Dermis blood vessel endothelial cell (primary cell): ENCODE measurements at places on chromosomes 7 and 10. TPM values are rescaled to one million over a fixed set of nuclear protein-coding genes. Genes with fewer than 3 reads are reported as not detected.

DNA sequence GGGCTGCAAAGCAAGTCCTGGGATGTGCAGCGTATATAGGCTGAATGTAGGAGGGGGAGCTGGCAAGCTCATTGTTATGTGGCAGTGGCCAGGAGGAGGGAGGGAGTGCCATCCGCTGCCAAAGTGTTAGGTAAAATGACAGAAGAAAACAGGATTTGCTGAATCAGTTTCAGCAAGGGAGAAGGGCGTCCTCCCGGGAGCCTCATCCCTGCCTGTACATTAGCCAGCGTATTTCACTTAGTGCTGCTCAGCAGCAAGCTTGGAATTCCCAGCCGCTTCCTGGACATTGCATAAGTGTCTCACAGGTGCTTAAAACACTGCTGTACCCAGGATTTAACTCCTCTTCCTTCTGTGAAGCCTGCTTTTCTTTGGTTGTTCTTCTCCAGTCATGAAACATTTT lies 2.5 kb downstream of the NIPSNAP2 start:
- DNase-seq: no peak

The LIPJ gene
- not detected in 2 replicates for total RNA-seq

DNA sequence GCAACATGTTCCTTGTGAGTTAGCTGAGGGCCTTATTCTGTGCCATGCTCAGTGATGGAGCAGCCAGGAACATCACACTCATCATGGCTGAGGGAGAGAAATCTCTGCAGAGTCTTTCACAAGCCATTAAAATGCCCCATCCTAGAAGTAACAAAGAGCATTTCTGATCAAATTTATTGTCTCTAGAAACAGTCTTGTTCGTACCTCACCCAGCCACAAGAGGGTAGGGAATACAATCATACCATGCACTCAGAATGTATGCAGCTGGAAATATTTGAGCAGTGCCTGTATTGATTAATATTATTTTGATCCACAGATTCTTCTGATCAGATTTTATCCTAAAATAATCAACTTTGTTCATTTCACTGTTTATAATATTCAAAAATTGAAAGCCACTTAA lies 17.3 kb downstream of the VPS26A start:
- DNase-seq: no peak

GRCh38 chr7:94041529-94041928 lies 37.4 kb upstream of the BET1 start:
- DNase-seq: peak; percentile 58

DNA sequence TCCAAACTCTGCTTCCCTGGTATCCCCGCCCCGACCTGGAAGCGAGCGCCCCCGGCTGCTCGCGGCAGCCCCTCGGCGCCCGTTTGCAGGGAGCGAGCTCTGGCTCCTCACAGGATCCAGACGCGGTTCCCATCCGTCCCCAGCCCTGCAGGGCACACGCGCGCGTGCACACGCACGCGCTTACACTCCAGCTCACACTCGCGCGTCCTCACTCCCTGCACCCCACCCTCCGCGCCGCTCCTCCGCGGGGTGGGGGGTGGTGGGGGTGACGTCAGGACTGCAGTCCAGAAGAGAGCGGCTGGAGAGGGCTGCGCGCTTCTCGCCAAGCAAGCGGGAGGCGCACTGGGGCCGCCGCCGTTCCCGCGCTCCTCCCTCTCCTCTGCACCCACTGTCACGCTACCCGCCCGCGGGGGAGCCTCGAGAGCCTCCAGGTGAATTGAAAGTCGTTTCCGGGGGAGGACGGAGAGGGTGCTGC lies 255.6 kb downstream of the OTUD1 start:
- DNase-seq: no peak

DNA sequence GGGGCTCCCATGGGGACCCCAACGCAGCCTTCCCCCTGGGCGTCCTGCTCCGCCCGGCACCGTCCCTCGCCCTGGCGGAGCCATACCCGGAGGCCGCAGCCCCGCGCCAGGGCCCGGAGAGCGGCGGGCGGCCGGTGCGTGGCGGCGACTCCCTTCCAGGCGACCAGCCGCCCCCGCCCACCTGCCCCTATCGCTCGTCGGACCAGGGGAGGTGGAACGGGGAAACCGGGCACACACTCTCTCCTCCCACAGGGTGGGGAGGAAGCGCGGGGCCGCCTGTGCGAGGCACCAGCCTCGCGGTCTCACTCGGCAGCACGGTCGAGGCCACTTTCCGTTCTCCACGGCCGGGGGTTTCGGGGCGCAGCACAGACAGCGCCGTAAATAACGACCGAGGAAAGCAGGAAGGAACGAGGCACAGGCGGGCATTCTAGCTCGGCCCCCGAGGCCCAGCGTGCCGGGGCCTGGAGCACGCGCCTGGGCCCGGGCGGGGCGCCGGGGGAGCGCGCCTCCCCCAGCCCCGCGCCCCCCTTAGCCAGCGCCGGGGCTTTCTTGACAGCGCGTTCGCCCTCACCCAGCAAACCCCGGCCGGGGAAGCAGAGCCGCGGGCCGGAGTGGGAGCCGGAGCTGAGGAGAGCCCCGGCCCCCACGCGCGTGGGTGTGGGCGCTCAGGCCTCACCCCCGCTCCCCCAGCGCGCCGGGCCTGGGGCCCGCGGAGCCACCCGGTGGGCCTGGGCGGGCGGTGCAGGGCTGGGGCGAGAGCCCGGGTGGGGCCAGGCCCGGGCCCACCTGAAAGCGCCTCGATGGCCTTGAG lies 936 bp downstream of the IGF2BP3 start:
- DNase-seq: peak; percentile 60

DNA sequence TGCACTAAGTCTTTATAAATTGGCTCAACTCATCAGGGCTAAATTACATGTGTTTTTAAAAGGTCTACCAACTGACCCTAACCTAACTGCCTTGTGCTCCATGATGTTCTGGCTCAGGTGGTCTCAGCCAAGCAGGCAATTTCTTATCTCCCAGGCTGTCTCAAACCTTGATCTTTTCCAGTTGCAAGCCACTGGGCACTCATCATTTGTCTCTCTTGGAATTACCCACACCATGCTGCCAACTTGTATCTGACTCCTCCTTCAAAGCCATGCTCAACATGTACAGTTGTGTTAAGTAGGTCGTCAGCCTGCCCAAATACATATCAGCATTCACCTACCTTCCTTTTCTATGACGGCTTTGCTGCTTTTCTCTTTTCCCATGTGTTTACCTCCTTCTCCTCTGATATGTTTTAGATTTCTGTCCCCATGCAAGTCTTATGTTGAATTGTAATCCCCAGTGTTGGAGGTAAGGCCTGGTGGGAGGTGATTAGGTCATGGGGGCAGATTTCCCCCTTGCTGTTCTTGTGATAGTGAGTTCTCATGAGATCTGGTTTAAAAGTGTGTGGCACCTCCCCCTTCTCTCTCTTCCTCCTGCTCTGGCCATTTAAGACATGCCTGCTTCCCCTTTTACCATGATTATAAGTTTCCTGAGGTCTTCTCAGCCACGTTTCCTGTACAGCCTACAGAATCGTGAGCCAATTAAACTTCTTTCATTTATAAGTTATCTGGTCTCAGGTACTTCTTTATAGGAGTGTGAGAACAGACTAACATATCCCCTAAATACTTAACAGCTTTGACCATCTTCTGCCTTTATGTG lies 130.0 kb downstream of the ELAPOR2 start:
- no peak for DNase-seq

DNA sequence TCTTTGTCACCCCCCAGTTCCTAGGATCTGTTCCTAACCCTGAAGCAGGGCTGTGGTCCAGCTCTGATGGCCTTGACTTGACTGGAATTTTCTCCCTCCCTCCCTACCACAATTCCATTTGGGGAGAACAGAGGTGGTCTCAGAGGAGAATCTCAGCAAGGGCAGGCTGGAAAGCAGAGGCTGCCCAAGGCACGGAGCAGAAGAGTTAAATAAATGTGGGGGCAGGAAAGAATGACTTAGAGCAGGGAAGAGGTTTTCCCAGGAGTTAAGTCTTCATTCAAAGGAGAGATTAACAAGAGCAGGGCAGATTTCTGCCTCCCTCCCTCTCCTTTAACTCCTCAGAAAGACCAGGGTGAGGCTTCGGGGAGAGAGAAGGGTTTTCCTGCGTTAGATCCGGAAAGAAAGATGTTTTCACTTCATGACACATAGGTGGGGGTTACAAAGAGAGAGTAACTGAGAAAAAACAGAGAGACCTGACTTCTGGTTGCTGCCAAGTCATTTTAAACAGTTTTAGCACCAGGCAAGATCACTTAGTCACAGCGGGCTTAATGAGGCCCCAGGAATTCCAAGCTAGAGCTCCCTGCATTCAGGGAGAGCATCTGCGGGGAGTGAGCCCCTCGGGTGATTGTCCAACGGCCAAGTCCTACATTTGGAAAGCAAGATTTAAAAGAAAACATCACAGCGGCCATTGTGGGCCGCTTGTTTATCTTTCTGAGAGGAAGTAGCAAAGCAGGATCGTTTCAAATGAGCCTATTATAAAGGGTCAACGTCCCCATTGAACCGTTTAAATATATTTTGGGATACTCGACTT lies 78.7 kb downstream of the ARHGAP22 start:
- DNase-seq: peak; percentile 65

The WDR37 gene
- 18.5 and 24.3 TPM in 2 replicates for total RNA-seq

The CTTNBP2 gene
- total RNA-seq: 0.34 and 0.37 TPM in 2 replicates

- no peak for DNase-seq
Measured at GRCh38 chr10:88781206-88781605, 21.3 kb upstream of the LIPM start.

The SLC26A5 gene
- 0.85 and 0.93 TPM in 2 replicates for total RNA-seq

The FAM107B gene
- 60.6 and 129 TPM in 2 replicates for total RNA-seq

The CDC14C gene
- total RNA-seq: not detected in 2 replicates

DNA sequence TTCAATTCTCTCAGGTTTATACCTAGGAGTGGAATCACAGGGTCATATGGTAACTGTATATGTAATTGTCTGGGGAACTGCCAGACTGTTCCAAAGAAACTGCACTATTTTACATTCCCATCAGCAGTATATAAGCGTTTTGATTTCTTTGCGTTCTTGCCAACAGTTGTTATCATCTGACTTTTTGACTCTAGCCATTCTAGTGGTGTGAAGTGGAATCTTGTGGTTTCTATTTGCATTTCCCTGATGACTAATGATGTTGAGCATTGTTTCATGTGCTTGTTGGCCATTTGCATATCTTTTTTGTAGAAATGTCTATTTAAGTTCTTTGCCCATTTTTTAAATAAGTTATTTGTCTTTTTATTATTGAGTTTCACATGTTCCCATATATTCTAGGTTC lies 44.3 kb upstream of the ZC3HAV1 start:
- DNase-seq: peak; percentile 79

GRCh38 chr10:72850861-72851260 lies 42.7 kb upstream of the OIT3 start:
- no peak for DNase-seq

DNA sequence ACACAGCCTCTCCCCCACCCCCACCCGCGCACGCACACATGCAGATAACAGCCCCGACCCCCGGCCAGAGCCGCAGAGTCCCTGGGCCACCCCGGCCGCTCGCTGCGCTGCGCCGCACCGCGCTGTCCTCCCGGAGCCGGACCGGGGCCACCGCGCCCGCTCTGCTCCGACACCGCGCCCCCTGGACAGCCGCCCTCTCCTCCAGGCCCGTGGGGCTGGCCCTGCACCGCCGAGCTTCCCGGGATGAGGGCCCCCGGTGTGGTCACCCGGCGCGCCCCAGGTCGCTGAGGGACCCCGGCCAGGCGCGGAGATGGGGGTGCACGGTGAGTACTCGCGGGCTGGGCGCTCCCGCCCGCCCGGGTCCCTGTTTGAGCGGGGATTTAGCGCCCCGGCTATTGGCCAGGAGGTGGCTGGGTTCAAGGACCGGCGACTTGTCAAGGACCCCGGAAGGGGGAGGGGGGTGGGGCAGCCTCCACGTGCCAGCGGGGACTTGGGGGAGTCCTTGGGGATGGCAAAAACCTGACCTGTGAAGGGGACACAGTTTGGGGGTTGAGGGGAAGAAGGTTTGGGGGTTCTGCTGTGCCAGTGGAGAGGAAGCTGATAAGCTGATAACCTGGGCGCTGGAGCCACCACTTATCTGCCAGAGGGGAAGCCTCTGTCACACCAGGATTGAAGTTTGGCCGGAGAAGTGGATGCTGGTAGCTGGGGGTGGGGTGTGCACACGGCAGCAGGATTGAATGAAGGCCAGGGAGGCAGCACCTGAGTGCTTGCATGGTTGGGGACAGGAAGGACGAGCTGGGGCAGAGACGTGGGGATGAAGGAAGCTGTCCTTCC lies 620 bp downstream of the EPO start:
- no peak for DNase-seq

The COMTD1 gene
- total RNA-seq: 15.9 and 23.0 TPM in 2 replicates

DNA sequence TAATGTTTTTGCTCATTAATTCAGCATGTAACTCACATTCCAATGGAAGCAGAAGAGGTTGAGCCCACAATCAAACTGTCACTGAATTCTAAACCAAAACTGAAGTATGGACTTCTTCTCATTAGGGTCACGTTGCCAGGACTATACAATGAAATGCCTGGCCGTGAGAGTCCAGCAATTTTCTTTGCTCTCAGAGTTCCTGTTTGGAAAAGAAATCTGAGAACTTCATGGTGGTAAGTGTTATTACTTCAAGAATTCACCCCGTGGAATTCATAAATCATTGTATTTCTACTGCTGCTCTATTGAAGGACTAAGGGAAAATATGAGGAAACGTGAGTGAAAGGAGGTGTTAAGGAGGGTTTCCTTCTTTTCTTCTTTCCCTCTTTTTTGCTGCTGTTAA lies 441.8 kb upstream of the AKR1E2 start:
- DNase-seq: peak; percentile 24

The CYP26A1 gene
- 2.2 and 2.7 TPM in 2 replicates for total RNA-seq

GRCh38 chr10:103569896-103570295 lies 76.4 kb downstream of the NEURL1 start:
- DNase-seq: no peak

- DNase-seq: no peak
Measured at GRCh38 chr7:101550641-101551541, 78.2 kb downstream of the MYL10 start.

GRCh38 chr10:60940446-60940845 lies 3.5 kb downstream of the RHOBTB1 start:
- DNase-seq: no peak

The SPACDR gene
- 0.34 and 0.93 TPM in 2 replicates for total RNA-seq

The SYT15B gene
- total RNA-seq: 0.51 and 1.2 TPM in 2 replicates
